Hippocampal formation (tissue), 2 donors: ENCODE measurements at places on chromosomes 4 and X.

DNA sequence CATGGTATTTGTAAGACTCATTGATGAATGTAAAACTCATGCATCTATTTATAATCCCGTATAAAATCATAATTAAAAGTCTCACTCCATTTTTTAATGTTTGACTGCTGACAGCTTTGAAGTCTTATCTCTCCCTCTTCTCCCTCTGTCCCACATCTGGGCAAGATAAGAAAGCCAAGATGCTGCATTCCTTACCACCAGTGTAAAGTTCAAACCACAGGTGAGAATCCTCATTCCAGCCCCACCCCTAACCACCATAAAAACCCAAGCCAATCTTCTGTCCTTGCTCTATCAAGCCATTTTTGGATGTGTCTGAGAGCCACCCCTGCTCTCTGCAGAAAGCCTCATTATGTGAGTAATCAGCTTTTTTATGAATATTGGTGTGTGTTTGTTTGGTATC, 59.3 kb upstream of the MAGED1 start:
- no peak for DNase-seq

DNA sequence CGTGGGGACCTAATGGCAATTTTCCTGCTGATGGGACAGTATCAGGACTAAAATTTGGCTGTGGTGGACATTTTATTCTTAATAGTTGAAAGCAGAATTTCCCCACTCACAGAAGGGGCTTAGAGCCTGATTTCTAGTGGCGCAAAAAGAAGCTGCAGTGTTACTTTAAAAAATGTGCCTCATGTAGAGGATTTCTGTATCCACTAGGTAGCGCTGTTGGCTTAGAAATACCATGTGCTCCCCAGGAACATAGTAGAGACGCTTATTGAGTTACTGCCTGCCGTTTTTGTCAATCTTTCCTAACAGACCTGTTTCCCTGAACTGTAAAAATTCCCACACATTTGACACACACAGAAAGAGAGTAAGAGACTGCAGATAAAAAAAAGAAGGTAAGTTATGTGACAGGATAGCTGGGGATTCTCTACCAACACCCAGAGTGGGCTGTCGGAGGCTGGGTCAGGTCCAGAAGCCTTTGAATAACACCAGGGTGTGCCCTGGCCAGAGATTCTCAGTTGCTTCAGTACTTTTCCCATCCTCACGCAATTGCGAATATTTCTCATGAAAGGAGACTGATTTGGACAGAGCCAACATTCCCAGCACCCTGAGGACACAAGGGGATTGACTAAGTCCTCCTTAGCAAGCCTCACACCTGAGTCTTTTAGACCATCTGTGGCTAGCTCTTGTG, 88.4 kb downstream of the ZXDA start:
- peak; percentile 71 for DNase-seq

DNA sequence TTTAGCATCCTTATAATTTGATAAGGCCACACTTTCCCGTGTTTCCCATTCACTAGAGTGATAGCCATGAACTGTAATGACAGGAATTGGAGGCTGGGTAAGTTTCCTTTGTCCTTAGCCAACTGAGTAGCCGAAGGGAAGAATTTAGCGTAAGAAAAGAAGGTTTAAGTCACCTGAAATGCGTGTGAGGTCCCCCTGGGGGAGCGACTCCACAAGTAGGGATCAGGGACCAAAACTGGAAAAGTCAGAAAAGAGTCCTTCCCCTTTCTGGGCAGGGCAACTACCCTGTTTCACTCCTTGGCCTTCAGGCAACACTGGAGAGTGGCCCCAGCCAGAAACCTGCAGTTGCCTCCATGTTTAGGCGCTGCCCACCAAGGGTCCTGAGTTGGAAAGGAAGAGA, 81.6 kb upstream of the MED14 start:
- no peak for DNase-seq

- DNase-seq, result no peak
Observed at GRCh38 chrX:1524874-1525582, 12.0 kb downstream of the P2RY8 start.

DNA sequence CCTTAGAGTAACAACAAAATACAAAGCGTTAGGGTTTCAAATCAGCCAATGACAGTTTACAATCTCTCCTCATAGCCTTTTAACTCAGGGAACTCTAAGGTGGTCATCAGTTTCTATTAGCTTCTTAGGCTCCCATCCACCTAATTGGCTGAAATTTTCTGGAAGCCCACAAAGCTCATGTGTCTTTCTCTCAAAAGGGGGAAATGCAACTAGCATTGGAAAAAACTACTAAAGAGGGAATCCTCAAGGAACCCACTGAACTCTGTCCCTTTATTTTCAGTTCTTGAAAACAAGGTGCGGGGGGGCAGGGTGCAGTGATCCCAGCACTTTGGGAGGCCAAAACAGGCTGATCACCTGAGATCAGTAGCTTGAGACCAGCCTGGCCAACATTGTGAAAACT, 56.4 kb downstream of the PDGFC start:
- no peak for DNase-seq

DNA sequence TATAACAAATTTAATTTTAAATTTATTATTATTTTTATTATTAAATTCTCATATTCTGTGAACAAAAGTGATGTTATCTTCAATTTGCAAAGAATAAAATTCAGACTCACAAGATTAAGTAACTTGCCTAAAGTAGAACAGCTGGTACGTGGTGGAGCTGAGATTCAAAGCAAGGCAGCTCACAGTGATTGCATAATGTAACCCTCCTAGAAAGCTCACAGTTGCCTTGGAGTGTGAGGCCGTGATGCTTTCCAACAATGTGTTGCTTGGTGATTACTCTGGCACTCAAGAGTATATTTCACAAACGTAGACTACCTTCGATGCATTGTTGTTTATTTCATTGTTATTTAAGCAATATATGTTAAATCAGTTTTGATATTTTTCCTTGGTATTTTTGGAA, 1039.2 kb upstream of the PABPC4L start:
- no peak for DNase-seq

DNA sequence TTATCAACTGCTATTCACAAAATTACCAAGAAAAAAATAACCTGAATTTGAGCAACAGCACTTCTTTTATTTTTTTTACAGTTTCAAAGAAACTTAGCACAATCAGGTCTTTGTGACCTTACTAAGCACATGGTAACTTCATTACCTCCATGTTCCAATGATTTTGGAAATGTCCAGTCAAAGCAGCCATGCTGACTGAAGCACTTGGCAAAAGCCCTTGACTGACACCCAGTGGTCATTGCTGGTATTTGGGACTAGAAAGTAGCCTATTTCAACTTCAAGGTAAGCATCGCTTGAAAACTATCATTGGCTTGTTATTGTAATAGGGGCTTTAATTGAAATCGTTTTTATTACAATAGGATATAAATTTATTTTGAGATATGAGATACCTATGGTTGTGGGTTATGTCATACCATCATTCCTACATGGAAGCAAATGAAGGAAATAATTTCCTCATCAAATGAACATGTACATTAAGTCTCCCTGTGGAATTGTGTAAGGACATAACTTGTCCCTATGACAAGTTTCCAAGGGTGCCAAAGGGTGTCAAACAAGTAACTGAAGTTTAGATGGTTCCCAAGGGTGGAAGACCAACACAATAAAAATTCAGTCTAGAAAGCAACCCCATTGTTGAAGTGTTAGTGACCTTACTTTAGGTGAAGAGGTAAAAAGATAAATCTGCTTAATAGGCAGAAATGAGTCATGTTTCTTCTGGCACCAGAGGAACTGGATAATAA, 15.2 kb upstream of the ANXA10 start:
- DNase-seq, result peak; percentile 25

GRCh38 chr4:53830511-53830910, 233.9 kb downstream of the CHIC2 start:
- no peak for DNase-seq

DNA sequence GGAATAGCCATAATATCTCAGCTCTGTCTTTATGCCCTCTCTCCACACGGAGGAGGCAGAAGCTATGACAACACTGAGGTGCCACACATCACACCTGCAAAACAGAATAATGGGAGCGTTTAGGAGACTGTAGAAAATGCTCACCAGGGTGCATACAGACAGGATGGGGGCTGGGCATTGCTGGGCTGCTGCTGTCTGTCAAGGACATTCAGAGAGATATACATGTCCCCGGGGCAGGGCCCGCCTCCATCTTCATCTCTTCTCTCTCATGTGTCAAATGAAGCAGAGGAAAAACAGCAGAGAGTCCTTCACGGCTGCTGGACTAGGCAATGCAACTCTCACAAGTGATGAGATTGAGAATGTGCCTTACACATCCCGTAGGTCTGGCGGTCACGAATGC, 65.3 kb upstream of the DHRSX start:
- DNase-seq, result no peak

DNA sequence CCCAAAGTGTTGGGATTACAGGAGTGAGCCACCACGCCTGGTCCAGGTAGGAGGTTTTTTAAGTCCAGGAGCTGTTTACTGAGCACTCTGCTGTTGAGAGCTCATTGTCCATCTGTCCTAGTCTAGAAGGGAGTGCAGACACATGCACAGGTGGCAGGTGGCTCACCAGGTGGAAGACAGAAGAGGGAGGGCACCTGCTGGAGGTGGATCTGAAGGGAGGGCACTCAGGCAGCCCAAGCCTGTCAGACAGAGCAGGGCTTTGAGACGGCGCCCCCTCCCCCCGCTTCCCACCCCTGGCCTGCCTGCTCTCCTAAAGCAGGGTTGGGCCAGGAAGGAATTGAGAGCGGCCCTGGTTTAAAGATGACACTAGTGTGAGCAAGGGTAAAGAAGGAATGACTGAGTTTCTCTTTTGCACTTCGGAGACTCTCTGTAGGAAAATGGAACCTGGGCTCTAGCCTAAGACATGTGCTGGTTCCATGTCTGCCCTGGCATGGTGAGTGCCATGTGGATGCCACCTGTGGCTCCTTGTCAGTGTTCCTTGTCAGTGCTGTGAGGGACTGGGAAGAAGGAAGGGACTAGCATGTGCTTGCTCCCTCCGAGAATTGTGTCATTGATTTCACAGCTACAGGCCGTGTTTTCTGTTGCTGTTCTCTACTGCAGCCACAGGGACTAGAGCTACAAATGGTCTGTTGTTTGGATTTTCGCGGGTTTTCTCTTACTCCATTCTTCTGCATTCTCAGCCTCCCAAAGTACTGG, 108.6 kb downstream of the TNIP2 start:
- DNase-seq, result no peak

- DNase-seq, result no peak
Observed at GRCh38 chr4:170087163-170087700, 2.5 kb downstream of the AADAT start.

GRCh38 chr4:184376126-184376838, 98.1 kb downstream of the IRF2 start:
- DNase-seq, result no peak

GRCh38 chr4:113499696-113500095, 261.8 kb downstream of the CAMK2D start:
- DNase-seq, result no peak

GRCh38 chr4:154390324-154390723, 101.3 kb downstream of the DCHS2 start:
- no peak for DNase-seq

- DNase-seq, result no peak
Observed at GRCh38 chr4:25779021-25779420, 83.8 kb downstream of the SEL1L3 start.

- no peak for DNase-seq
Observed at GRCh38 chr4:47690611-47691010, 147.3 kb downstream of the CORIN start.

GRCh38 chrX:40570346-40571093, 10.2 kb upstream of the ATP6AP2 start:
- no peak for DNase-seq

DNA sequence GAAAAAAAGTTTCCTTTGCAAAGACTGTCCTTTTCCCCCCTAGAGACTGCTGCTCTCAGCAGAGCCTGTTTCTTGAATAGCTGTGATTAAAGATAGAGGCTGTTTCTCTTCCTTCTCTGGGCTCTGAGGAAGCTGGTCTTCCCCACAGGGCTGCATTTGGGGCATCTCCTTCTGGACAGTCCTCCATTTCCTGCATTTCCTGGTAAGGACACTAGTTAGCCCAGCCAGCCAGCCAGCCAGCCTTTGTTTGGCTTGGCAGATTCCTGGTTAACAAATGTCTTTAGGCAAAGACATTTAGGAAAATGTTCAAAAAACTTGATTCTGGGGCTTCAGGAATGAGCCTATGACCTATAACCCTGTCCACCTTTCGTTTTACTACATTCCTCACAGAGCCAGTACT, 34.0 kb upstream of the PLAC1 start:
- no peak for DNase-seq

DNA sequence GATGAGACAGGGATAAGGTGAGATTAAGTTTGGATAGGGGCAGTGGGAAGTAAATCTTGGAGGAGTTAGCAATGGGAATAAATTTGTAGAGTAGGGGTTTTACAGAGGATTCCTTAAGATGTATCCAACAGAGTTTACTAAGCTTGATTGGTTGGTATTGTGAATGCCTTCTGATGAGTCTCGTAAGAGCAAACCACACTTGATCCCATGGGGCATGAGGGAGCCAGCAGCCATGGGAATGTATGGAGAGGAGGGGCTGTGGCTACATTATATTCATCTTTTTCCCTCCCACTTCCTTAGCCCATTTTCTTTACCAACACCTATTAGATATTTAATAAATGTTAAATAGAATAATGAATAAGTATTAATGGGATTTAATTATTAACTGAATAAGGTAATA, 126.6 kb upstream of the NDST3 start:
- no peak for DNase-seq

GRCh38 chr4:83582289-83582785, 46.4 kb downstream of the GPAT3 start:
- DNase-seq, result no peak

GRCh38 chr4:76854858-76855257, 43.1 kb downstream of the SOWAHB start:
- no peak for DNase-seq

- DNase-seq, result no peak
Observed at GRCh38 chr4:82500435-82501153, 61.2 kb downstream of the TMEM150C start.

- DNase-seq, result peak; percentile 22
Observed at GRCh38 chrX:71652405-71652804, 14.9 kb upstream of the LOC101059915 start.

DNA sequence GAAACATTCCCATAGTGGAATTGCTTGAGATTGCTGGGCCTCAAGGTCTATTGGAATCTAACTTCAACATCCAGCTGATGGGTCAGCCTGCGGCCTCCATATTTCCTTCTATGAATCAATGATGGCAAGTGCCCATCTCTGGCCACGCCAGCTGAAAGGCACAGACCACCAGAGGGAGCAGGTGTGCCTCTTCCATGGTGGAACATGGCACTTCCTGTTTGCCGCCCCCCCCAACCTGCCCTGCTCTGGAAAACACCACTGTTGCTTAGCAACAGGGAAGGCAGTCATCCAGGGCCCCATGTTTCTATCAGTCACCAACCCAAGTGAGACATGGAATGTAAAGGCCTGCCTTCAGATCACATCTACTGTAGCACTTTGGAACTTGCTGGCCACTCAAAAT, 11.6 kb downstream of the PAGE4 start:
- peak; percentile 1 for DNase-seq

GRCh38 chr4:109408711-109409110, 24.9 kb upstream of the SEC24B start:
- no peak for DNase-seq

- no peak for DNase-seq
Observed at GRCh38 chr4:97938141-97938540, 205.1 kb downstream of the STPG2 start.

- DNase-seq, result no peak
Observed at GRCh38 chr4:145899886-145900460, 38.6 kb downstream of the ZNF827 start.

- no peak for DNase-seq
Observed at GRCh38 chrX:39779952-39780783, 317.6 kb downstream of the BCOR start.

- DNase-seq, result no peak
Observed at GRCh38 chr4:137510557-137511265, 21.6 kb downstream of the PCDH18 start.

- no peak for DNase-seq
Observed at GRCh38 chr4:185520119-185520518, 15.2 kb downstream of the PDLIM3 start.

GRCh38 chrX:69603566-69604194, 12.2 kb upstream of the EDA start:
- DNase-seq, result no peak
